Naive thymus-derived CD8-positive, alpha-beta T cell (primary cell): ENCODE measurements at places on chromosomes 1 and 21.

DNA sequence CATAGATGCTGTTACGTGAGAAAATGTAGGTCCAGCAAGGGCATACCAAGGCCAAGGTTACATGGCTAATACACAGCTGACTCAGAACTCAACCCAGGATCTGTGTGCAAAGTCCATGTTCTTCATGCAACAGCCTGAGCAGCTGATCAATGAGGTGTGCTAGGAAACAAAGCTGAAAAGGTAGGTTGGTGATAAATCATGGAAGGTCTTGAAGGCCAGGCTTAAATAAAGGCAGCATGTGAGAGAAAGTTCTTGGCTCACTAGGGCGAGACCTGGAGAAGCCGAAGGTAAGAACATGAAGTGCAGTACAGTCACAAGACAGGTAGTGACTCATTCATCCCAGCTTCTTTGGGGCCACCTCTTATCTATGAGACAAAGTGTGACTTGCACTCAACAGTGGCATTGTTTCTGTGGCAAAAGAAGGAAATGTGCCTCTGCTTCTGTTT lies 33.4 kb downstream of the TLR5 start:
- no peaks in the 10 kb centered on the region for H3K36me3 ChIP-seq
- no peaks in the 10 kb centered on the region for H3K4me1 ChIP-seq
- no peak for DNase-seq
- H3K27ac ChIP-seq, result no peak overlapping the region

DNA sequence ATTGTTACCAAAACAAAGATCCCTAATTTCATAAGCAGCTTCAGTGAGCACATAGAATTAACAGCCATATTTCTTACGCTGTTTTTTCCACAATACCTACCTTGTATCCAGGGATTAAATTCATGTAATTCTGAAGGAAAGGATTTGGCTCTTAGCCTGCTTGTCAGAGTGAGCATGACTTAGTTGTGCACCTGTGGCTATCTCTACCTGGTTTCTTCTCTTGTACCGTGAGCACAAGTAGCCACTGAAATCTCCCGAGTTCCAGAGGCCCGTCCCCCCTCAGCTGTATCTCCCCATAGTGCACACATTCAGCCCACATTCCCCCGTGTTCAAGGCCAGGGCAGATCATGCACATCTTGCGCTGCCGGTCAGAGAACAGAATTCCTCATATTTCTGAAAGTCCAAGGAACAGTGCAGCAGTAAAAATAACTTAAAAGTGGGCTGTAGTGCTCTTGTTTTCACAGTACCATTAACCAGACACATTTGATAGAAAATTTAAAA lies 2.3 kb downstream of the TENT5C start:
- peaks cover 2% of the 10 kb centered on the region for H3K36me3 ChIP-seq
- DNase-seq, result no peak
- H3K4me3 ChIP-seq, result peak overlapping the region; percentile 72
- H3K4me1 ChIP-seq, result peaks cover 27% of the 10 kb centered on the region

- DNase-seq, result peak; percentile 48
- H3K4me1 ChIP-seq, result peaks cover 56% of the 10 kb centered on the region
- H3K27me3 ChIP-seq, result no peaks in the 10 kb centered on the region
- peak overlapping the region; percentile 95 for H3K27ac ChIP-seq
- peak overlapping the region; percentile 99 for H3K4me3 ChIP-seq
Measured at GRCh38 chr1:75723989-75724471, 479 bp upstream of the ACADM start.

DNA sequence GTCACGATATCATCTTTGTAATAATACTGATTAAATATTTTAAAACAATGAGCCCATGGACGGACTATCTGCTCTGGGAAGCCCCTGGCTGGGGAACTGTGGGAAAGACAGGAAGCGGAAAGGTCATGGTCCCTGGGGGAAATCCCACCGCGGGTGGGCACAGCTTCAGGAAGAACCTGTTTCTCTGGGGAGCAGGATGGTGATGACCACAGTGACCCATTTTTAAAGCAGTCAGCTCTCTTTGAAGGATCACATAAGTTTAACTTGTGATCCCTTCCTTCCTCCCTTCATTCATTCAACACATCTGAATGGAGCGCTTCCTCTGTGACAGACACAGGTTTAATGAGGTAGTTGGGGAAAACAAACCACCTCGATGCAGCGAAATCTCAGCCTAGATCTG lies 73.0 kb downstream of the DHRS3 start:
- no peaks in the 10 kb centered on the region for H3K27me3 ChIP-seq
- no peaks in the 10 kb centered on the region for H3K36me3 ChIP-seq
- DNase-seq, result no peak
- no peaks in the 10 kb centered on the region for H3K4me1 ChIP-seq
- H3K4me3 ChIP-seq, result no peak overlapping the region

DNA sequence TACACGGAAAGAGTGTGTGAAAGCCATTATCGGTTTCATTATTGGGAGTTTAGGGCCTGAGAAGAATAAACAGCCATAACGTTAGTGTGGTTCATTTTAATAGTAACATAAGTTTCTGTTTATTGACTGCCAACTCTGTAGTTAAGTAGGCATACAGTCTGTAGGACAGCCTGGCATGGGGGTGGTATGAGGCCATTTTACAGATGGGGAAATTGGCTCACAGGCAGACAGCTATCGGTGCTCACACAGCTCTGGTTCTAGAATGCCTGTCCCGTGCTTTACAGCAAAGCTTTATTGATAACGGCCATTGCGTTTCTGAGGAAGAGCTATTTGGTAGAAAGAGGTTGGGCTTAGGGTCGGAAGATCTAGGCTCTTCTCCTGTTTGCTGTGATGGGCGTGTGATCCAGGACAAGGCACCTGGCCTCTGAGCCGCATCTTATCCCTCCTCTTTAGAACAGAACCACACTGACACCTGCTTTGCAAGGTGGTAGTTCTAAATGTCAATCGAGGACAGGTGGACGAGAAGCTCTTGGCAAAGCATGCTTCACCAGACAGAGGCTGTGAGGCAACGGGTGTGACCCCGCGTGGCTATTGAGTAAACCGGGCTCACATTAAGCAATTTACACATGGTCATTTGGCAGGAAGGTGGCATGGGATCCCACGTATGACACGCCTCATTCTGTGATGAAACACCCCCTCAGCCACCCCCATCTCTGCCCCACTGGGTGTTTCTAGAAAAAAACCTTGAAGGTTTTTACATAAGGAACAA lies 14.9 kb downstream of the ETS2 start:
- no peak overlapping the region for H3K4me3 ChIP-seq
- H3K27me3 ChIP-seq, result no peaks in the 10 kb centered on the region
- H3K36me3 ChIP-seq, result peaks cover 87% of the 10 kb centered on the region
- no peaks in the 10 kb centered on the region for H3K4me1 ChIP-seq
- peak overlapping the region; percentile 27 for H3K27ac ChIP-seq
